Colonic mucosa (tissue), 4 donors: ENCODE measurements at places on chromosomes 3 and 15.

DNA sequence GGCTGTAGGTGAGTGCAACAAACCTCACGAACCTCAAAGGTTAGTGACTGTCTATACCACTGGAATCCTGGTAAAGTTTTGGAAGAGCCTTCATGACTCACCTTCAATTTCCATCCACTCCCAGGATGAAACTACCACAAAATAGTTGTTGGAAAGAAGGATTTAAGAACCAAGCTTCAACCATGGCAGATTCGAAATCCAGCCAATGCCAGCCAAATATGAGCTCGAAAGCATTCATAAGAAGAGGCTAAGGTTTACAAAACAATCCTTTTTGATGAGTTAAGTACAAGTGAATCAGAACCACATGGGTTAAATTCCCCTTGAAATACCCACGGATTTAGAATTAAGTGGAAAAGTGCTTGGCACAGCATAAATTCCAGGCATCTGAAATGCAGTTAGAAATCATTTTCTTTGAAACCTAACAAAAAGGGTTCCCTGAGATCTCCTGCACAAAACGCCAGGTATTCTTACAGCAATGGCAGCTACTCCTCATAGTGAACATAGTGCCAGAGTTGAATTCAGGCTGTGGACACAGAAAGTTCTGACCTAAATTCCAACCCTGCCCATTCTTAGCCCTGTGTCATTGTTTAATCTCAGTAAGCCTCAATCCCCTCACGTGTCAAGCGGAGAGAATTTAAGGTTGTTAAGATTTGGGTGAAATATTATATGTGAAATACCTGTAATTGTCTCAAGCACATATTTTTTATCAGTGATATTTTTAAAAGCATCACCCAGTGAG, 89.2 kb downstream of the FBN1 start:
- no peak for DNase-seq
- H3K27ac ChIP-seq = no peak overlapping the region
- H3K4me1 ChIP-seq = no peaks in the 10 kb centered on the region
- no peak overlapping the region for H3K4me3 ChIP-seq
- no peaks in the 10 kb centered on the region for H3K27me3 ChIP-seq

- H3K36me3 ChIP-seq = no peaks in the 10 kb centered on the region
- no peaks in the 10 kb centered on the region for H3K27me3 ChIP-seq
- H3K4me1 ChIP-seq = no peaks in the 10 kb centered on the region
Measured at GRCh38 chr15:99981191-99981647, 248.0 kb upstream of the LYSMD4 start.

DNA sequence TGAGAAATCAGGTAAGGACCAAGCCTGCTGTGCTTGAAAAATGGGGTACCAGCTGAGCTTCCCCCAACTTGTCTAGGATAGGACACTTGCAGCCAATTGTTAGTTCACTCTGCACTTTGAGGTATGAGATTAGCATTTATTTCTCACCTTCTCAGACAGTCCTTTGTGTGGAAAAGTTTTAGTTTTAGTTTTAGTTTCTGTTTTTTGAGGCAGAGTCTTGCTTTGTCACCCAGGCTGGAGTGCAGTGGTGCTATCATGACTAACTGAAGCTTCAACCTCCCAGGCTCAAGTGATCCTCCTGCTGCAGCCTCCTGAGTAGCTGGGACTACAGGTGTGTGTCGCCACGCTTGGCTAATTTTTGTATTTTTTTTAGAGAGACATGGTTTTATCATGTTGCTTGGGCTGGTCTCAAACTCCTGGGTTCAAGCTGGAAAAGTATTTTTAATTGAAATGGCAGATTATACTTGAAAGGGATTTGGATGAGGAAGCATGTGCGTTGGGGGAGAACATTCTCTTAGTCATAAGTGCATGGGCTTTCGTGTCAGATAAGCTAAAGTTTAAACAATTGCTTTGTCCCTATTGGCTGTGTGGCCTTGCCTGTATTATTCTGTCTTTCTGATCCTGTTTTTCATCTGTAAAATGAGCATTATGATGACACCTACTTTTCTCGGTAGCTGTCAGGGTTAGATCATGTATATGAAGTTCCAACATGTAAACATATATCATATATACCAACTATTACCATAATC, 25.2 kb upstream of the CCK start:
- H3K27ac ChIP-seq = no peak overlapping the region
- DNase-seq = no peak
- no peaks in the 10 kb centered on the region for H3K4me1 ChIP-seq

- H3K4me3 ChIP-seq = no peak overlapping the region
- H3K27me3 ChIP-seq = no peaks in the 10 kb centered on the region
- no peaks in the 10 kb centered on the region for H3K36me3 ChIP-seq
- H3K4me1 ChIP-seq = no peaks in the 10 kb centered on the region
Measured at GRCh38 chr3:42864321-42864950, 11.2 kb downstream of the CYP8B1 start.

DNA sequence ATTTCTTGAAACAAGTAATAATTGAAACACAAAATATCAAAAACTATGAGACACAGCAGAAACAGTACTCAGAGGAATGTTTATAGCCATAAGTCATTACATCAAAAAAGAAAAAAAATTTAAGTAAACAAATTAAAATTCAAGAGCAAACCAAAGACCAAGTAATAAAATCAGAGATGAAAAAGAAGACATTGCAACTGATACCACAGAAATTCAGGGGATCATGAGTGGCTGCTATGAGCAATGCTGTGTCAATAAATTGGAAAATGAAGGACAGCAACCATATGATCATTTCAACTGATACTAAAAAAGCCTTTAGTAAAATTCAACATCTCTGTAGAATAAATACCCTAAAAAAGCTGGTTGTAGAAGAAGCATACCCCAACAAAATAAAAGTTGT, 644.1 kb upstream of the BCHE start:
- H3K4me1 ChIP-seq = no peaks in the 10 kb centered on the region
- H3K36me3 ChIP-seq = no peaks in the 10 kb centered on the region
- no peak for DNase-seq
- no peak overlapping the region for H3K4me3 ChIP-seq
- no peaks in the 10 kb centered on the region for H3K27me3 ChIP-seq

- H3K36me3 ChIP-seq = no peaks in the 10 kb centered on the region
- no peak overlapping the region for H3K27ac ChIP-seq
- DNase-seq = no peak
- no peak overlapping the region for H3K4me3 ChIP-seq
Measured at GRCh38 chr3:102183186-102183585, 251.6 kb upstream of the ZPLD1 start.

GRCh38 chr3:127749787-127750225, 72.5 kb downstream of the MGLL start:
- H3K36me3 ChIP-seq = no peaks in the 10 kb centered on the region
- H3K27me3 ChIP-seq = no peaks in the 10 kb centered on the region
- DNase-seq = no peak
- no peak overlapping the region for H3K27ac ChIP-seq
- peaks cover 9% of the 10 kb centered on the region for H3K4me1 ChIP-seq

DNA sequence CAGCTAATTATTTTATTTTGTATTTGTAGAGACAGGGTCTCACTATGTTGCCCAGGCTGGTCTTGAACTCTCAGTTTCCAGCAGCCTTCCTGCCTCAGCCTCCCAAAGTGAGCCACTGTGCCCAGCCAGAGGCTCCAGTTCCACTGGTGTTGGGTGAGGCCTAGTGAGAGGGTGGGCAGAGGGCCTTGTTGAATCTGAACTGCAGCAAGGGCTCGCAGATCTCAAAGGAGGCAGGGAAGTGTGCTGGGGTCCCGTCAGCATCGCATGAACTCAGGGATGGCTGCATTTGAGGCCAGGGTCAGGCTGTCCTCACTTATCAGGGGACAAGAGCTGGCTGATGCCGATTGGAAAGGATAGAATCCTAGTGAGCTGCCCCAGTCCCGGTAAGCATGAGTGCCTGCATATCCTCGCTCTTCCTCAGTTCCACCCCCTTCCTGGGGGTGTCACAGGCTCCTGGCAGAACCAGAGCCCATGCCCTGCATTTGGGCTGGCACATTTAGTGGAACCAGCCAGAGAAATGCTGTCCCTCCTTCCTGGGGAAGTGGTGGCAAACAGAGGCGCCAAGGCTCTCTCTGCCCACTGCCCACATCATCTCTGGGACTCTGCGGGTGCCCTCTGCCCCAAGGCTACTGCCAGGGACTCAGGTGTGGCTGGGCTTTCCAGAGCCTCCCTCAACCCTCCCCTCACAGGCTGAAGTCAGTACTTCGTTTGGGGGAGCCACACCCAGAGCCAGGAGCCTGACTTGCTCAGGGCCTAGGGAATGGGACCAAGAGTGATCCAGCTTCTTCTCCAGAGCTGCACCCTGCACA, 24.1 kb downstream of the ALS2CL start:
- H3K36me3 ChIP-seq = no peaks in the 10 kb centered on the region
- H3K27ac ChIP-seq = no peak overlapping the region
- H3K27me3 ChIP-seq = no peaks in the 10 kb centered on the region
- no peak for DNase-seq

DNA sequence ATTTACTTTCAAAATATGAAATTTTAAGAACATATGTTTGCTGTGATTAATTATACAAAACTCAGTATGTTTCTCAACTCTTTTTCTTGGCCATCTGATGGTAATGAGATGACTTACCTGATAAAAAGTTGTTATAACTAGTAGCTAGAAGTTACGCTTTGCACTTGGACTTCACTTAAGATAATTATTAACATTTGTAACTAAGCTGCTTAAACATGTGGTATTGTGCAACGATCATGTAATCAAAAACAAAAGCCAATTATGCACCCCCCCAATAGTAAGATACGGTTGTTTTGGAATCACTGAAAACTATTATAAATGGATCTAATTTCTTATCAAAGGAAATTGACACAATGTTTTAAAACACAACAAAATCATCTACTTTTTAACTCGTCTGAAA, 342.9 kb downstream of the CNTN3 start:
- no peaks in the 10 kb centered on the region for H3K36me3 ChIP-seq
- no peak overlapping the region for H3K27ac ChIP-seq
- no peak overlapping the region for H3K4me3 ChIP-seq
- no peak for DNase-seq
- no peaks in the 10 kb centered on the region for H3K4me1 ChIP-seq

DNA sequence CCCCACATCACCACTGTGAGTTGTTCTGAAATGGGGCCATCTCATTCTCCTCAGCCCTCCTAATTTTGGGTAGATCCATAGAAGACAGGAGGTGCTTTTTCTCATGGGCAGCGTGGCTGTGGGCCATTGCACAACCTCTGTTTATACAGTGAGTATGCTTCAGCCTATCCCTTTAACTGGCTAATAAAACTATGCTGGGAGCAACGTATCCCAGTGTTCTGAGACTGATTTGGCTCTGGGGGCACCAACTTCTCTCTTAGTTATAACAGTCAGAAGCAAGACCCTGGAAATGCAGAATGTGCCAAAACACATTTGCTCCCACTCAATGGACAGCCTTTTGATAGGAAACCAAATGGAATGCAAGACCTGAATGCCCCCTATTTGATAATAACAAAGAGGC, 97.1 kb upstream of the ICE2 start:
- H3K36me3 ChIP-seq = no peaks in the 10 kb centered on the region
- no peak overlapping the region for H3K4me3 ChIP-seq
- no peaks in the 10 kb centered on the region for H3K4me1 ChIP-seq
- H3K27me3 ChIP-seq = no peaks in the 10 kb centered on the region
- DNase-seq = no peak
- no peak overlapping the region for H3K27ac ChIP-seq

- H3K4me3 ChIP-seq = no peak overlapping the region
- no peaks in the 10 kb centered on the region for H3K36me3 ChIP-seq
- no peak overlapping the region for H3K27ac ChIP-seq
- DNase-seq = no peak
- no peaks in the 10 kb centered on the region for H3K4me1 ChIP-seq
Measured at GRCh38 chr3:7897655-7898054, 604.0 kb upstream of the LMCD1 start.

DNA sequence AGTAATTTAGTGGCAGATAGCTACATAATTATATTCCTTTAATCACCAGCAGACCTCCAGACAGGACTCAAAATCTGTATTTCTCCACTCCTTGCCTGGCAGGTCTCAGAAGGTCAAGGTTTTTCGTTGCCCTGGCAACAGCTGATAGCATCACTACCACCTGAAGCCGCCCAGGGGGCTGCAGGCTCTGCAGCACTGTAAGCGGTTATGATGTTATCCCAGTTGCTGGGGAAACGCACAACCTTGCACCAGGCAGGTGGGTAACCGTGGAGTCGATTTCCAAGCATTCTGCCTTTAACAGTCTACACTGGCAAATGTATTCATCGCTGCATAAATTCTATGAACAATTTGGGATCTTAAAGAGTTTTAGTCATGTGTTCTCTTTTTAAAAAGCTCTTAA, 756.3 kb downstream of the NTRK3 start:
- no peak overlapping the region for H3K4me3 ChIP-seq
- H3K36me3 ChIP-seq = no peaks in the 10 kb centered on the region
- no peak overlapping the region for H3K27ac ChIP-seq
- H3K27me3 ChIP-seq = no peaks in the 10 kb centered on the region

DNA sequence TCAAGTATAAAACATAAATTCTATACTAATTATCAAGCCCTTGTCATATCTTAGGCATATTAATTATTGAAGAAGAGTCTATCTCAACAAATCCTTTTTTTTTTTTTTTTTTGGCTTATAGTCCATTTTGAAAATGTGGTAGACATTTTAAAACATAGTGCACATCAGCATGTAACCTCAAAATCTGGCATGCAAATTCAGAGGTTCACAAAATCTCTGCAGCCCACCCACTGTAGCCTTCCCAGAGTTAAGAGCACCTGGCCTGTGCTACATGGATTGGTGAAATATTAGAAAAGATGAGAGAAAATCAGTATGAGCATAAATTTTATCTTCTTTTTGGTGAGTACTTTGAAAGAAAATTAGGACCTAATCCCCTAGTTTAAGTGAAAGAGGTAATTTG, 84.8 kb downstream of the MBNL1 start:
- no peaks in the 10 kb centered on the region for H3K27me3 ChIP-seq
- no peak overlapping the region for H3K4me3 ChIP-seq
- DNase-seq = no peak

GRCh38 chr3:100063929-100064461, 50.3 kb downstream of the FILIP1L start:
- DNase-seq = no peak
- H3K4me1 ChIP-seq = no peaks in the 10 kb centered on the region
- no peaks in the 10 kb centered on the region for H3K36me3 ChIP-seq
- no peaks in the 10 kb centered on the region for H3K27me3 ChIP-seq

DNA sequence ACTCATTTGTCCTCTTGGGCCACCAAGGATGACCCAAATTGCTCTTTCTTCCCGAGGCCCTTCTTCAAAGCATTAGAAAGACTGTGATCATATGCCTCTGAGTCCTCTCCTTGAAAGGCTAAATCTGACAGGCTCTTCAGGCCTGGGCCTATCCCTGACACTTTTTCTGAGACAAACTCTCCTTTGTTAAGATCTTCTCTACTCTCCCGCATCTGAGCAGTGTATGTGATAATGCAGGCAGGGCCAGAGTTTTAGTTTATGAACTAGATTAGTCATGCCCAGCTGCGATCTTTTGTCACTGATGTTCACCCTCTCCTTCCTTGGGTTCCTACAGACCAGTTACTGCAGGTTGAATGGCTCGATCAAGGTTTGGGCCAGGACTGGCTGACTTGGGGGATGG, 39.2 kb downstream of the MASP1 start:
- no peaks in the 10 kb centered on the region for H3K4me1 ChIP-seq
- no peak overlapping the region for H3K4me3 ChIP-seq
- H3K27ac ChIP-seq = no peak overlapping the region
- no peaks in the 10 kb centered on the region for H3K27me3 ChIP-seq
- DNase-seq = no peak

GRCh38 chr3:159861369-159861987, 127.2 kb upstream of the IL12A start:
- H3K27me3 ChIP-seq = no peaks in the 10 kb centered on the region
- H3K36me3 ChIP-seq = no peaks in the 10 kb centered on the region
- no peak overlapping the region for H3K27ac ChIP-seq
- no peak for DNase-seq
- H3K4me1 ChIP-seq = no peaks in the 10 kb centered on the region
- no peak overlapping the region for H3K4me3 ChIP-seq
